Caco-2 (cell line): ENCODE measurements at places on chromosomes 16 and 17. TPM values are rescaled to one million over a fixed set of nuclear protein-coding genes. Genes with fewer than 3 reads are reported as not detected.
A peak's percentile ranks its signal among the peaks of the same experiment; 100 is the strongest.

Gene NT5M
- total RNA-seq, result 0.86 and 1.3 TPM in 2 replicates

Gene SLC12A3
- 0.67 and 0.73 TPM in 2 replicates for total RNA-seq

Gene GPR179
- 0.05 TPM in 1 of 2 replicates, not detected in the other for total RNA-seq

Gene FBXO39
- not detected in 2 replicates for total RNA-seq

Gene IFI35
- 9.4 and 10.2 TPM in 2 replicates for total RNA-seq

Gene KCNH4
- 0.07 and 0.37 TPM in 2 replicates for total RNA-seq

Gene PRCD
- total RNA-seq, result not detected in 2 replicates

Gene TBX4
- 2.5 TPM in 2 replicates for total RNA-seq

Gene TP53TG3C
- not detected in 2 replicates for total RNA-seq

Gene TBC1D3E
- total RNA-seq, result not detected in 2 replicates

- DNase-seq, result no peak
These were observed at the start of gene SPNS3 for GRCh38 chr17:4433515-4434031. TSS of gene SPNS3 (plus strand) at chr17:4433940. CDS start at chr17:4433968, 28 bp downstream.

DNA sequence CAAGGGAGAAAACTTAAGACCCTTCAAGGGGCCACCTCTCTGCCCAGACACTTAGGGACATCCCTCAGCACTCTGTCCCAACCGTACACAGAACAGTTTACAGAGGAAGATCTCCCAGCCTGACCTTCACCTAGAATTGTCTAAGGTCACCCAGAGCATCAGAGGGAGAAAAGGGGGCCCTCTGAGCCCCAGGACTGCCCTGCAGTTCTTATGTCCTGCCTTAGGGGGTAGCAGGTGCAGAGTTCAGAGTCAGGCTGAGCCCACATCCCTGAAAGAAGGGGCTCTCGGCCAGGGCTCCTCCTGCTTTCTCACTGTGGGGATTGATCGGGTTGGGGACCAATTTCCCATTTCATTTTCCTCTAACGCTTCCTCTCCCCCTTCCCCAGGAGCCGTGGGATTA lies 15.4 kb downstream of the CA4 start:
- no peak for DNase-seq

GRCh38 chr17:8922928-8923327 lies 42.6 kb downstream of the PIK3R5 start:
- DNase-seq, result no peak

- no peak for DNase-seq
These were observed 52.5 kb downstream of the NFAT5 start for GRCh38 chr16:69618307-69618706.

- peak; percentile 82 for DNase-seq
These were observed 163.8 kb upstream of the TBX2 start for GRCh38 chr17:61235827-61236197.

GRCh38 chr17:45235416-45236281 lies 14.0 kb downstream of the FMNL1 start:
- peak; percentile 77 for DNase-seq

- DNase-seq, result peak; percentile 72
These were observed 18.3 kb downstream of the CIITA start for GRCh38 chr16:10895053-10895946.

DNA sequence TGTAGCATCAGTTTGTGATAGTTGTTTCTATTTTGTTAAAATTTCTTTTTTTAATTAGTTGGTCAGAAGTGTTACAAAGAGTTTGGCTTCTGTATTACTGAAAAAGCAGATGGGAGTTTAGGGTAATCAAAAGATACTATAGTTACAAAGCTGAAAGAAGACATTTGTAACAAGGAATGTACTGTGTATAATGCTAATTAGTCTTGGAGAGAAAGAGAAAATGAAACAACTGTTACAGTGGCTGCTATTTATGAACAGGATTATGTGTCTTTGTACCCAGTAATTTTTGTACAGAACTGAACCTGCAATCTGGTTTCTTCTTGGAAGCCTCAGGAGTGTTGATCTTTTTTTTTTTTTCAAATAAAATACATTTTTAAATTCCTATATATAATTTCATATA lies 14.3 kb downstream of the GDPD1 start:
- no peak for DNase-seq

- peak; percentile 21 for DNase-seq
These were observed 41.6 kb downstream of the B9D1 start for GRCh38 chr17:19320876-19321275.

- DNase-seq, result peak; percentile 22
These were observed 16.5 kb upstream of the CLEC3A start for GRCh38 chr16:78005881-78006280.

DNA sequence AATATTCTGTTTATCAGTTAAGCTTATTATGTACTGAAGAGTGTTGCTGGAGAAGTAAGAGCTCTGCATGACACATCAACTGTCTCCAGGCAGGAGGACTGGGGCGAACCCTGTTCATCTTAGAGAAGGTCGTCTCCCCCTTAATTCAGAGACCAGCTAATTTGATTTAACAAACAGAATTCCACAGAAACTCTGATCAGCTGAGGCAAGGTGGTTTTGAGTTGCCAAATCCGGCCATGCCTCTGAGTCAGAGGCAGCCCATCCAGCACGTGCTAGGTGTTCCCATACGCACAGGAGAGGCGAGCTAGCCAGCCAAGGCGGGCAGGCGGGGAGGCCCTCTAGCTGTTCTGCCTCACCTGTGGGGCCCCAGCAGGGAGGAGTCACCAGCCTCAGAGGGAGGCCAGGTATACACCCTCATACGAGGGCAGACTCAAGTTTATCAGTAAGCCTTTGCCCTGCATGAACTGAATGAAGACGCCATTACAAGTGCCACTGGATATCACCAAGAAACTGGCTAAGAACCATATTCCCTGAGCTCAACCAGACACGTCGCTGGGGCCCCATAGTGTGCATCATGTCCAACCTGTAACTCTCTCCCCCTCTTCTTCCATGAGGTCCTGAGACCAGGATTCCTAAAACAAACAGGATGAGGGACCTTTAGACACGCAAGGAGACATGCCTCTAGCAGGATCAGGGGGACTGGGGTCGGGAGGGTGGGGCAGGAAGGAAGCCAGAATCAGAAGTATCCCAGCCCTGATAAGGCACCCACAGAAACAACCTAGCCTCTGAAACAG lies 25.7 kb downstream of the STAT5A start:
- no peak for DNase-seq

- no peak for DNase-seq
These were observed 2.6 kb downstream of the ATP2A3 start for GRCh38 chr17:3961564-3962047.

- DNase-seq, result no peak
These were observed 268.8 kb downstream of the SEC14L1 start for GRCh38 chr17:77409282-77410161.

DNA sequence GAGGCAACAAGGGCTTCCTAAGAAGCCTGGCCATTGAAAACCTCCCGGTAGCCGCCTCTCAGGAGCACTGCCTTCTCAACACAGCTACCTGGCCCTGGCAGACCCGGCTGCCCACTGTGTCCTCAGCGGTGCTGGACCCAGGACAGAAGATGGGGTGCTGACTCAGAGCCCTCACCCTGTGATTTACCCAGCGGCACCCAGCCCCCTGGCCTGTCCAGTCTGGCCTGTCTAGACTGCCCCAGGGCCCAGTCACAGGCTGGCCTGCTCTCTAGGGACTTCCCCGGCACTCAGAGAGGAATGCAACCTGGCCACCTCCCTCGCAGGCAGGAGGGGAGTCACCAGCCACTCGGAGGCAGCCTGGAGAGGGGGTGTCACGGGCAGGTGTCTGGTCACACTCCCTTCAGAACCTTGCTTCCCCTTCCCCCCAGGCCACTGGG lies 20.1 kb downstream of the PIEZO1 start:
- peak; percentile 95 for DNase-seq

GRCh38 chr17:29617481-29618271 lies 5.0 kb downstream of the CORO6 start:
- peak; percentile 89 for DNase-seq

GRCh38 chr16:2828876-2829430 lies 1.1 kb upstream of the ZG16B start:
- no peak for DNase-seq

DNA sequence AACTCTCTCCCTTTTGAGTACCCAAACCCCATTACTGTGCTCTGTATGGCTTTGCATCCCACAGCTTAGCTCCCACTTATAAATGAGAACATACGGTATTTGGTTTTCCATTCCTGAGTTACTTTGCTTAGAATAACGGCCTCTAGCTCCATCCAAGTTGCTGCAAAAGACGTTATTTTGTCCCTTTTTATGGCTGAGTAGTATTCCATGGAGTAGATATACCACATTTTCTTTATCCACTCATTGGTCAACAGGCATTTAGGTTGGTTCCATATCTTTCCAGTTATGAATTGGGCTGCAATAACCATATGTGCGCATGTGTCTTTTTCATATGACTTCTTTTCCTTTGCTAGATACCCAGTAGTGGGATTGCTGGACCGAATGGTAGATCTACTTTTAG lies 19.9 kb upstream of the SYT17 start:
- DNase-seq, result no peak

- no peak for DNase-seq
These were observed 23.2 kb upstream of the NAGLU start for GRCh38 chr17:42512733-42513251.

GRCh38 chr16:78503602-78504001 lies 404.1 kb downstream of the WWOX start:
- DNase-seq, result peak; percentile 64

DNA sequence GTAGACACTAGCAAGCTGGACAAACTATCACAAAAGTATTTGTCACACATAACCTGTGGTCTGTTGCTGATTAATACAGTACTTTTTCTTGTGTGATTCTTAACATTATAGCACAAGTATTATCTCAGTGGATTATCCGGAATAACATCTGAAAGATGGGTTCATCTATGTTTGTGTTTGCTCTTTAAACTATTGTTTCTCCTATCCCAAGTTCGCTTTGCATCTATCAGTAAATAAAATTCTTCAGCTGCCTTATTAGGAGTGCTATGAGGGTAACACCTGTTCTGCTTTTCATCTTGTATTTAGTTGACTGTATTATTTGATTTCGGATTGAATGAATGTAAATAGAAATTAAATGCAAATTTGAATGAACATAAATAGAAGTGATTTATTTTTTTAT lies 14.5 kb downstream of the RNFT1 start:
- DNase-seq, result no peak

- DNase-seq, result peak; percentile 29
These were observed 5.1 kb upstream of the JPT1 start for GRCh38 chr17:75159196-75160031.

DNA sequence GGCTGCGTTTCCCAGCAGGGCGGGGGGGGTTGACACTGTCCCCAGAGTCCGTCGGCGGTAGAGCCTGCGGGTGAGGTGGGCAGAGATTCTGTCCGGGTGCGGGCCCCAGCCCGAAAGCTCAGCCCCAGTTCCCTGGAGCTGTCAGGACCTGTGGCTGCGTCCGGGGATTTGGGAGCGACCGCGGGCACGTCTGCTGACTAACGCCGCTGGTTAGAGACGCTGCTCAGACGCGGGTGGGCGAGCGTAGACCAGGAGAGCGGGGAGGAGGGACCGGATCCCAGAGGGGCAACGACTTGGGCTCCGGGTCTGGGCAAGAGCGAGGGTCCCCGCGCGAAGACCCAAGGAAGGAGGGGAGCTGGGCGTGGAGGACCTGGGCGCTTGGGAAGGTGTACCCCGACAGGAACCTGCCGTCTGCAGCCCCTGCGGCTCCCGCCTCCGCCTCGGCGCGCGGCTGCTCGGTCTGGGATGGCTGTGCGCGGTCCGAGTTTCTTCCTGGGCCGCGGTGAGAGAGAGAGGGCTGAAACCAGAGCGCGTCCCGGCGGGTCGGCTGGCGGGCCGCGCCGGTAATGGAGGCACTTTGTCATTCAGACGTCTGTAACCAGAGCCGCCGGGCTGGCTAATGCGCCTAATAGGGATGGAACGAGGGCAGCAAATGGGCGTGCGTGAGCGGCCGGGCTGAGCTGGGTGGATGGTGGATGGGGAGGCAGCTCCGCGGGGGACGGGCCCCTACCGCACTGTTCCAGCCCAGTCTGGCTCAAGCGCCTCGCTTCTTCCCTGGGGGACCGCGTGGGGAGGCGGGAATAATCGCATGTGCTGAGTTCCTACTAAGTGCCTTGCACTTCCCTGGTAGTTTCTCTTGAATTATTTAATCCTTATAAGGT lies 2.3 kb downstream of the NGFR start:
- DNase-seq, result no peak

DNA sequence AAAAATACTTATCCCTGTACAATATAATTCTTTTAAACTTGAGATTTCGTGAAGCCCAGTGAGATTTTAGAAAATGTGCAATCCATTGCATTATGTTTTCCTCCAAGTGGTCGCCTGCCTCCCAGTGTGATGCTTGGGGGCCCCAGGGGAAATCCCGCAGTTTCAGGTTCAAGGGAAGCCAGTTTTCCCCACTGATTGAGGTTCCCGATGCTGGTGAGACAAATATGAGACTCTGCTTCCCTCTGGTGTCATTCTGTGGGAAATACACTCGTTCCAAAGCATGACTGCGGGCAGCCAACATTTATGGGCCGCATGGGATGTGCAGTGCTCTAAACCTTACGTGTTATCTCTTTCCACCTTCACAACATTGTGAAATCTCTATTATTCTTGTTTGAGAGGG lies 200.8 kb downstream of the PRKCB start:
- peak; percentile 60 for DNase-seq

GRCh38 chr17:79778504-79779083 lies 646 bp downstream of the CBX2 start:
- no peak for DNase-seq

DNA sequence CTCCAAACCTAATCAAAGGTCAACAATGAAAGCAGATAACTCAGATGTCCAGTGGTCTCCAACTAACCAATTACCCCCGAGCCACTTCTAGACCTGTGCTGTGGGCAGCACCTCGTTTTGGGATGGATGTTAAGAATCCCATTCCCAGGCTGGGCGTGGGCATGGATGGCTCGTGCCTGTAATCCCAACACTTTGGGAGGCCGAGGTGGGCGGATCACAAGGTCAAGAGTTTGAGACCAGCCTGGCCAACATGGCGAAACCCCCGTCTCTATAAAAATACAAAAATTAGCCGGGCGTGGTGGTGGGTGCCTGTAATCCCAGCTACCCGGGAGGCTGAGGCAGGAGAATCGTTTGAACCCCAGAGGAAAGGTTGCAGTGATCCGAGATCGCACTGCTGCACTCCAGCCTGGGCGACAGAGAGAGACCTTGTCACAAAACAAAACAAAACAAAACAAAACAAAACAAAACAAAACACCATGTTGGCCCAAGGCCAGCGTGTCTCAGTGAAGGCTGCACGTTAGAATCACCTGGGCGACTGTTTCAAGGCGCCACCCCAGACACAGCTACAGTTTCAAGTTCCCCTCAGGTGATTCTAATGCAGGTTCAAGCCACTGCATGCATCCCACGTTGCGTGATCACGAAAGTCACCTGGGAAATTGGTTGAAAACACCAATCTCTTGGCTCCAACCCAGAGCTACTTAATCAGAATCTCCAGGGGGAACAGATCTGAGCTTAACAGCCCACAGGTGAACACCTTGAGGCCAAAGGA lies 21.3 kb downstream of the COX4I1 start:
- no peak for DNase-seq

DNA sequence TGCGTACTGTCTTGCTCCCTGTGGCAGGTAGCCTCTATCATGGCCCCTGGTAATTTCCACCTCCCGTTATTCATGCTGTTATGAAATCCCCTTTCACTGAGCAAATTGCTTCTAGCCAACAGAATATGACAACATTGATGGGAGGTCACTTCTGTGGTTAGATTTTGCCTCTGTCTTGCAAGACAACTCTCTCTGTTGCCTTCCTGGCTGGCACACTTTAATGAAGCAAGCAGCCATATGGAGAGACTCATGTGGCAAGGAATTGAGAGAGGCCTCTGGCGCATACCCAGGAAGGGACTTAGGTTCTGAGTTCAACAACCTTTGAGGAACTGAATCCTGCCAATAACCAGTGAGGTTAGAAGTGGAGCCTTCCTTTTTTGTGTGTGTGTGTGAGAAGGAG lies 51.8 kb upstream of the GPRC5B start:
- no peak for DNase-seq
